ENCODE measurements at places on chromosomes 12 and 14.

- no peak for DNase-seq
Observed at GRCh38 chr14:26887847-26888246, 290.0 kb upstream of the NOVA1 start.

GRCh38 chr12:45427042-45427441 is 211.1 kb downstream of the ANO6 start:
- DNase-seq = no peak

GRCh38 chr12:31819427-31819826 is 90.6 kb upstream of the AMN1 start:
- no peak for DNase-seq

- no peak for DNase-seq
Observed at GRCh38 chr12:114666746-114667668, 17.0 kb downstream of the TBX3 start.

DNA sequence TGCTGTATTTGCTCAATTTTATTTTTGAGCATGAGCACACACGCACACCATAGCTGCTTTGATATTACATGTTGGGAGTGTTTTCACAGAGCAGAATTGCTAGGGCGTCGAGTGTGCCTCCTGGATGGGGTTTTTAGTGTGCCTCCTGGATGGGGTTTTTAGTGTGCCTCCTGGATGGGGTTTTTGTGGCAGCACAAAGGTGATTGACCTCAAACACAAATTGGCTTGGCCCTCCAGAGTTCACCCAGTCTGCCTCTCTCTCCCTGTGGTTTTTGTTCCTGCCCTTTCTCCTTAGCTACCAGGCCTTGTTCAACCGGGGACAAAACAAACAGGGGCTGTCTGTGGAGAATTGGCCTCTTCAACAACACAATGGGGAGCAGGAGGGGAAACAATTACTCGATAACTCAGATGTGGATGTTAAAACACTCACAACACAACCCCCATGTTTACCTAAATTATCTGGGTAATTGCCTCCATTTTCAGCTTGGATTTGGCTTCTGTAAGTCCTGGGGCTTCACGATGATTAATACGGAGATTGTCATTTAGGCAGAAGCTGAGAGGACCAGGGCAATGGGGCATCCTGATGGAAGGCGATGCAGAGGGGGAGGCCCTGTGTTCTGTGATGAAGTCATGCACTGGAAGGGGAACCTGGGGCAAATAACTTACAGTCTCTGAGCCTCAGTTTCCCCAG is 26.9 kb downstream of the TBX3 start:
- DNase-seq = no peak

DNA sequence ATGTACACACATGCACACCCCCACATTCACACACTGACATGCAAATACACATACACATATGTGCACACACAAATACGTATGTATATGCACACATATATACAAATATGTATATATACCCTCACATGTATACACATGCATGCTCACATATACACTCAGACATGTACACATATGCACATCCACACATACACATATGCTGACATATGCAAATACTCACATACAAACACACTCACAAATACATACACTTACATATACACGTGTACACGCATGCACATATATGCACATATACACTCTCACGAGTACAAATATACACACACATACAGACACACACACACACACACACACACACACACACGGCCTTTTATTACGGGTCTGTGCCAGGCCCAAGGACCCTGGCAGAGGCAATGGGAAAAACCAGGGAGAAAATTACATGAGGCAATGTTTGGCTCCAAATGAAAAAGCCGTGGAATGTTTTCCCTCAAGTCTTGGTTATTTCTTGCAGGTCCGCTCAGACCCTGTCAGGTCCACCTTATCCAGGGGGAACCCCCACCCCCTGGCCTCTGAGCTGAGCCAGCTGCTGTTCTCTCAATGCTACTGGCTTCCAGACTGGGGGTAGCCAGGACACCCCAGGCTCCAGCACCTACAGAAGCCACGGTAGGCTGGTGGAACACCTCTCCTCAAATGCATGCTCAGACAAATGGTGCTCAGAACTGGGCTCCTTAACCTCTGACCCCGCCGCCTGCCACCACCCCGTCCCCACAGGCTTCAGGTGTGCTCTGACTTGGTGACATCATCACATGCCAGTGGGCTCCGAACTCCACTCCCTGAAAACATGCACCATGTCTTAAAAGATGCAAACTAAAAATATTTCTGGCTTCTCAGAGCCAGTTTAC is 54.7 kb downstream of the BCL11B start:
- no peak for DNase-seq

GRCh38 chr12:115752913-115753726 is 524.4 kb downstream of the MED13L start:
- no peak for DNase-seq

DNA sequence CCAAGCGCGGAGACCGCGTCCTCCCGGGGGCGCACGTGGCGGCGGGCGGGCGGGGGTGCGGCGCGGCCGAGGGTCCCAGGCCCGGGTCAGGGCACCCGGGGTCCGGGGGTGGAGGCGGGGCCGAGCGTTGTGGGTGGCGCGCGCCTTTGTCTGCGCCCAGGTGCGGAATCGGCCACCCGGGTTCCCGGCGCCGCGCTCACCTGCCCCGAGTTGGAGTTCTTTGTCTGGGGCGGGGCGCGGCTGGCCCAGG is 50.1 kb downstream of the LRCOL1 start:
- no peak for DNase-seq

GRCh38 chr12:81502912-81503695 is 256.0 kb downstream of the PPFIA2 start:
- no peak for DNase-seq

DNA sequence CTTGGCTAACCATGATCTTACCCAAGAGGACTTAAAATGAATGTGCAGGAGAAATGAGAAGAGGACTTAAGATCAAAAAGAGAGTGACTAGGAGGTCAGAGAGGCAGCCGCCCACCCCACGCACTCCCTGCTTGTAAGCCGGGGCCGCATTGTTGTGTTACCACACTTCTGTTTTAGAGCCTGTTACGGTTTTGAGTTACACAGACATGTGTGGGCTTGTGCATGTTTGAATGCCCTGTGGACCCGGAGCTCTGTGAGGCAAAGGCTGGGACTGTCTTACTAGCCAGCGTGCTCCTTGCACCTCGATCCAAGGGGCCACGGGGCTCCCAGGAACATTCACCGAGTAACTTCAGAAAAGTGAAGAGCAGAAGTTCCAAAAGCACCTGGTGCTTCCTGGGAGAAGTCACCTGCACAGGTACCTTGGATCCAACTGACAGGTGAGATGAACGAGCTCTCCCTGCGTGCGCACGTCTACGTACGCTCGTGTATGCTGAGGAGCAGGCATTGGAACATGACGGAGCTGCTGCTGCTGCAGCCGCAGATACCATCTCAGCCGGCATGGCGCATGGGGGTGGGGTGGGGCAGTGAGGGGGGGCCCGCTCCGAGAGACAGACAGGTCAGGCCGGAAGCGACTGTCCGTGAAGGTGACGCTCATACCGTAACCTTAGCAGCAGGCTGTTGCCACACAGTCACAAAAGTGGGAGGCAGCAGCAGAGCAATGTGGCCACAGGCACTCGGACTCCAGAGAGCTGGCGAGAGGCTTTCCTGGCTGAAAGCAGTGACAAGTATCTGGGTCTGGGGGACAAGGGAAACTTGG is 23.7 kb downstream of the SFSWAP start:
- DNase-seq = no peak

GRCh38 chr14:34623506-34623905 is 6.4 kb downstream of the SNX6 start:
- no peak for DNase-seq

- DNase-seq = no peak
Observed at GRCh38 chr12:40232602-40233001, 7.8 kb downstream of the LRRK2 start.

DNA sequence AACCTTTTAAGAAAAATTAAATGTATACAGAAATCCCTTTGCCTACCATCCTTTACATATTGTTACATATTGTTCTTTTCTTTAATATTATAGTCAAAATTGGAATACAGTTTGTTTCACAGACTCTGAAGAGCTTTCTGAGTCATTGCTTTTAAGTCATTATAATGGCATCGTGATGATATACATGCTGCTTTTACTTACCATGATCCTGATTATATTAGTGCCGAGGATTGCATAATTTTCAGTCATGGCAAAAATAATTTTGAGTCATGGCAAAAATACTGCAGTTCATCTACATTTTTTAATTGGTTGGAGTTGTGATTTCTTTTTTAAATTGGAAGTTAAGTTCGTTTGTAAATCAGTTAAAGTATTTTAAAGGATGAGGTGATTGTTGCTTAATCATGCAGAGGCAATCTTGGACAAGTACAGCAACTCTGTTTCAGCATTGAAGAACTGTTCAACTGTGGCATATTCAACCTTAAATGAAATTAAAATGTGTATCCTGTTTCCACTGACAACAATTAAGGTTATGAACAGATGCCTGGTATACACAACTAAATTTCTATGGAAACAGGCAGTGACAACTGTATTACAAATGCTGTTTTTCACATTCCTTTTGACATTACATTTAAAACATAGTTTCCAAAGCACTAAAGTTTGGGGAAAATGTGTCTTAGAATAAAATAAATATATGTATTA is 142.3 kb downstream of the PCNX1 start:
- DNase-seq = no peak

GRCh38 chr14:63974176-63974575 is 121.4 kb downstream of the SYNE2 start:
- no peak for DNase-seq

- DNase-seq = no peak
Observed at GRCh38 chr14:99586054-99586760, 17.8 kb downstream of the CCDC85C start.

DNA sequence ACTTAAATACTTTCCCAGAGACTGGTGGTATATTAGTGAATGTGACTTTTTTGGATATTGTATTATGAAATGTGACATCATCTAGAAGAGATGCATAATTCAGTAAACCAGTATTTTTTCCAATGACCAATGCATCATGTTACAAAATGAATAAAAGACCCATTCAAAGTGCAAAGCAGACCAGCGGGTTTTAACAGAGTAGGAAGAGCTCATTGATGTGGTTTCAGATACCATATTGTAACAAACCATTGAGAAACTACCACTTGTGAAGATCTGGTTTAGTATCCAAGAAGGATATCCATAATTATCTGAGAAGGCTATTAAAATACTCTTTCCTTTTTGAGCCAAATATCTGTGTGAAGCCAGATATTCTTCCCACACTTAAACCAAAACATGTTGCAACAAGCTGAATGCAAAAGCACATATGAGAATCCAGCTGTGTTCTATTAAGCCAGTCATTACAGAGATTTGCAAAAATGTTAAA is 47.7 kb downstream of the MVK start:
- no peak for DNase-seq

DNA sequence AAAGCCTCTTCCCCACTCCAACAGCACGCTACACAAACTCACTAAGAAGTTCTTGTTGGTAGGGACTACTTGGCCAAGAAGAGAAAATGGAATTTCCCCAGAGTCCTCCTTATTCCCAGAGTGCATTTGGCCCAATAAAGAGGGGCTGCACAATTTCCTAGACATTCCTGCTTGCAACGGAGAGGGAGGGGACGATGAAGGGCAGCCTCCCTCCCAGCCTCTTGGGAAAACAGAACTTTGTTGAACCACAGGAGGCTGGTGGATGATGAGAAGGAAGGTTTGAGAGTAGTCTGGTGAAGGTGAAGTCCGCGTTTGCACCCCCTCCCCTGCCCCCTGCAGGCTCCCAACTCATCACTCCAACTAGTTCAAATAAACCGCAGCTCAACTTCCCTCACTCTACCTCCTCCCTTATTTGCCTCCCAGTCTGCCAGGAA is 19.1 kb upstream of the TBX3 start:
- DNase-seq = no peak

DNA sequence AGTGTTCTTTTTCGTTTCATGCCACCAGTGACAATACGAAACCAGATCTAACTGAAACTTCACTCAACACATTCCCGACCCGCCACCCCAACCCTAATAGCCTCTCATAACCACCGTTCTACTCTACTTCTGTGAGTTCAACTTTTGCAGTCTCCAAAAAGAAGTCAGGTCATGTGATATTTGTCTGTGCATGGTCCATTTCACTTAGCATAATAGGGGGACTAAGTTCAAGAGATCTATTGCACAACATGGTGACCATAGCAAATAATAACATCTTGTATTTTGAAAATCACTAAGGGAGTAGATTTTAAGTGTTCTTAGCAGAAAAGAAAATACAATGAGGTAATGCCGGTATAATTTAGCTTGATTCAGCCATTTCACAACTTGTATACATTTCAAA is 376.4 kb downstream of the DIO2 start:
- DNase-seq = no peak

DNA sequence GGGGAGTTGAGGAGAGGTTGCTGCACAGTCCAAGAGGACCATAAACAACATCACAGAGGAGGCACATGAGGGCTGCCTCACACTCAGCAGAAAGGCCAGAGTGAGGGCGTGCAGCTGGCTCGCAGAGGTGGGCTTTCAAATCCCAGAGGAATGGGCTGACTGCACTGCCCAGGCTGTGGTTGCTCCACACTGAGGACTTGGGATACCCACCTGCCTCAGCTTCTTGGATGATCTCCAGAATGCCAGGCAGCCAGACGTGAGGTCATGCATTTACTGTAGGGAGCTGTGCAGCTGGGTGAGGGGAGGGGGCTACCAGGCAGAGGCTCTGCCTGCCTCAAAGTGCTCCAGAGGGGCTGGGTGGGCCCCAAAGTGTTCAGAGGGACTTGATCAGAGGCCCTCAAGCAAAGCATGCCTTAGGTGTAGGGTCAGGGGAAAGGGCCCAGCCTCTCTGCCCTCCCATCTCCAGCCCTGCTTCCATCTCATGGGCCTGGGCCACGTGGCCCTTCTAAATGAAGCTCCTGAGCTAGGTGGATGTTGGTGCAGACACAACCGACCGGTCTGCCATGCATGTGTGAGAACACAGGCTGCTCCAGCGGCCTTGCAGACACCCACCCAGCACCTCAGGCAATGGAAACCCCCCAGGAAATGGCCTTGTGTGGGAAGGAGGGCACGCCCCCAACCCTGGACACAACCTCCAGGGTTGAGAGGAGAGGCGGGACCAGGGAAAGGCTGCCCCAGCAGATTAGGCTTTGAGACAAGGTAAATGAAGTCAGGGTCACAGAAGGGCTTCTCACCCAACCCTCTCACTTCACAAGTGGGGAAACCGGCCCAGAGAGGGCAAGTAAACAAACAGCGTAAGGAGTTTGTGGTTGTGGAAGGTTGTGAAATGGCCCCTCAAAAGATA is 90.8 kb downstream of the NTF3 start:
- DNase-seq = no peak

DNA sequence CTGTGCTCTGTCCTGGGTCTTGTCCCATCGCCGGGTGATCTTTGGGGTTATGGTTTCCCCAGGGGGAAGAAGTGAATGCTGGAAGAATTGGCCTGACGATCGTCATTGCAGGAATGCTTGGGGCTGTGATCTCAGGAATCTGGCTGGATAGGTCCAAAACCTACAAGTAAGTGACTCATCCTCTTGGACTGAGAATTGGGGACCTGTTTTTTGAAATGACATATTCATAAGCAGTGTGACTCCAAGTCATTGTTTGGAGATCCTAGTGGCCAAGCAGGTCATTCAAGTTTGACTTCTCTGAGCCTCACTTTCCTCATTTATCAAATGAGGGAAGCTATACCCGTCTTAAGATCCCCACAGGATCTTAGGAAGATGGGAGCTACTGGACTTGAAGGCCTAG is 25.8 kb downstream of the ERG28 start:
- DNase-seq = no peak

Measured in stimulated activated CD4-positive, alpha-beta T cell treated with anti-CD3 and anti-CD28 coated beads, TNF-alpha, amount 100 ng/mL, for 48 hours (primary cell).